Natural killer cell (primary cell): ENCODE measurements at places on chromosomes 7 and 10. TPM values are rescaled to one million over a fixed set of nuclear protein-coding genes. Genes with fewer than 3 reads are reported as not detected.

The LLCFC1 gene
- not detected for total RNA-seq

The AGBL3 gene
- 0.99 TPM for total RNA-seq

The OPALIN gene
- total RNA-seq: not detected

The WIPF3 gene
- not detected for total RNA-seq

DNA sequence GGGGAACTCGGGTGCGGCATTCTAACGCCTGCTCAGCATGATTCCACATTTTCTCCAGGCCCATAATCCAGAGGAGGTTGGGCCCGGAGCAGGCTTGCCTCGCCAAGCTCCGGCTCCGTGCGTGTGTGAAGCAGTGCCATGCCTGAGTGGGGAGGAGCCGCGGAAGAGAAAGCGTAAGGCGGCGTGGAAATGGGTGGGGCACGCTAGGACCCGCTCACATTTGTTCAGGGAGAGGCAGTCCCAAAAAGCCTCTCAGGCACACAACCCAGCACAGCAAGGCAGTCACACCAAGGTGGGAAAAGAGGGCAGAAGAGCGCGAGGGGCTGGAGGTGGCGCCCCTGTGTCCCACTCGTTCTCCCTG, 695 bp upstream of the VDAC2 start:
- peaks cover 18% of the 10 kb centered on the region for H3K4me1 ChIP-seq
- peak; percentile 90 for DNase-seq
- no peaks in the 10 kb centered on the region for H3K27me3 ChIP-seq
- H3K4me3 ChIP-seq: peak overlapping the region; percentile 97

The ADAM22 gene
- total RNA-seq: 3.0 TPM

GRCh38 chr10:77582710-77583115, 54.9 kb downstream of the KCNMA1 start:
- H3K27ac ChIP-seq: no peak overlapping the region
- H3K4me3 ChIP-seq: no peak overlapping the region
- no peaks in the 10 kb centered on the region for H3K36me3 ChIP-seq
- H3K27me3 ChIP-seq: no peaks in the 10 kb centered on the region

GRCh38 chr10:45417746-45418145, 43.7 kb downstream of the ALOX5 start:
- peaks cover 53% of the 10 kb centered on the region for H3K4me1 ChIP-seq
- H3K36me3 ChIP-seq: no peaks in the 10 kb centered on the region
- no peak for DNase-seq
- no peak overlapping the region for H3K27ac ChIP-seq
- no peak overlapping the region for H3K4me3 ChIP-seq

The TNS3 gene
- 2.9 TPM for total RNA-seq

The LRMDA gene
- 2.4 TPM for total RNA-seq

The KCP gene
- 0.49 TPM for total RNA-seq

GRCh38 chr10:91034494-91035159, 113.7 kb upstream of the ANKRD1 start:
- no peaks in the 10 kb centered on the region for H3K36me3 ChIP-seq
- peaks cover 10% of the 10 kb centered on the region for H3K4me1 ChIP-seq
- DNase-seq: no peak
- H3K4me3 ChIP-seq: no peak overlapping the region
- H3K27ac ChIP-seq: peak overlapping the region; percentile 35

The HOXA1 gene
- 0.64 TPM for total RNA-seq

- no peak overlapping the region for H3K4me3 ChIP-seq
- H3K27ac ChIP-seq: no peak overlapping the region
- no peak for DNase-seq
- no peaks in the 10 kb centered on the region for H3K27me3 ChIP-seq
- H3K36me3 ChIP-seq: no peaks in the 10 kb centered on the region
- peaks cover 30% of the 10 kb centered on the region for H3K4me1 ChIP-seq
These were observed 65.5 kb downstream of the EGFR start for GRCh38 chr7:55084307-55084706.

DNA sequence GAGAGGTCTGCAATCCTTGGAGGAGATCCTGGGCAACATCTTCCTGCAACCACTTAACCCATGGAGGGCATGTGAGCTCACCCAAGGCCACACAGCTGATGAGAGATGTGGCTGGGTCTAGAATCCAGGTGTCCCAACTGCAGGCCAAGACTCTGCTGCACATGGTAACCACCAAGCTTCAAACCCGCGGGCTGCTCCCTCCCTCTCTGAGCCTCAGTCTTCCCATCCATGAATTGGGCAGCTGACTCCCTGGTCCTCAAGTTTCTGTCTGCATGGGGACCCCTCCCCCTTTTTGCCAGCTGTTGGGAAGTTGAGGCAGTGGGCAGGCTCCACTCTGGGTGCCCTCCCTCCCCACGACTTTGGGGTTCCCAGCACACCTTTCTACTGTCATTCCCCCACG, 20.9 kb upstream of the INMT start:
- H3K4me3 ChIP-seq: no peak overlapping the region
- DNase-seq: no peak
- H3K4me1 ChIP-seq: peaks cover 31% of the 10 kb centered on the region

The MYL10 gene
- total RNA-seq: not detected

DNA sequence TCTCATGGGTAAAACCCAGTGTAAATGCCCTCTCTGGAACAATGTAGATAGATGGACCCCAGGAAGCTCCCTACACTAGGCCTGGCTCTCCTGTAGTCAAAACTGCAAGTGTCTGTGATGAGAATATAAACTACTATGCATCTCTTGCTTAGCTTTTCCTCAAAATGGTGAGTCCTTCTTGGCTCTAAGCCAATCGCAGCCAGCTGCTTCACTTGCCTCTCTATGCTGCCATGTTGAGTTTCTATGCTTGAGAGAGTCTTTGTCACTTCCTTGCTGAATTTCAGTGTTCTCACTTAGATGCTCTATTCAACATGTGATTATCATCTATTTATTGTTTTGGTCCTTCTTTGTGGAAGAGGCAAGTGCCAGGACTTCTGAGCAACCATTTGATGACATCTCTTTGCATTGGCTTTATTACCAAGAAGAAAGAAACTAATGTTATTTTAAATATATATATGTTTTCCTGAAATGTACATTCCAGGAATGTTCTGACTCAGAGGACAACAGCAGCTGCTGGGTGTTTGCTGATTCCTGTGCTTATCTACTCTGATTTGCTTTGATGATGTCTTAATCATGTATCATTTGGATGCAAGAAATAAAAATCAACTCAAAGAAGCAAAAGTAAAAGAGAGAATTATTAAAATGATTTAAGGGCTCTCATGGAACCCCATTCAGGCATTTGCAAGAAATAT, 16.6 kb downstream of the TAS2R40 start:
- DNase-seq: no peak
- H3K27me3 ChIP-seq: no peaks in the 10 kb centered on the region
- H3K4me1 ChIP-seq: peaks cover 3% of the 10 kb centered on the region
- no peak overlapping the region for H3K27ac ChIP-seq
- H3K4me3 ChIP-seq: no peak overlapping the region
